ENCODE measurements at places on chromosomes 3 and 15.
A peak's percentile ranks its signal among the peaks of the same experiment; 100 is the strongest.

GRCh38 chr3:194054016-194054415, 81.9 kb upstream of the HES1 start:
- no peak for DNase-seq

DNA sequence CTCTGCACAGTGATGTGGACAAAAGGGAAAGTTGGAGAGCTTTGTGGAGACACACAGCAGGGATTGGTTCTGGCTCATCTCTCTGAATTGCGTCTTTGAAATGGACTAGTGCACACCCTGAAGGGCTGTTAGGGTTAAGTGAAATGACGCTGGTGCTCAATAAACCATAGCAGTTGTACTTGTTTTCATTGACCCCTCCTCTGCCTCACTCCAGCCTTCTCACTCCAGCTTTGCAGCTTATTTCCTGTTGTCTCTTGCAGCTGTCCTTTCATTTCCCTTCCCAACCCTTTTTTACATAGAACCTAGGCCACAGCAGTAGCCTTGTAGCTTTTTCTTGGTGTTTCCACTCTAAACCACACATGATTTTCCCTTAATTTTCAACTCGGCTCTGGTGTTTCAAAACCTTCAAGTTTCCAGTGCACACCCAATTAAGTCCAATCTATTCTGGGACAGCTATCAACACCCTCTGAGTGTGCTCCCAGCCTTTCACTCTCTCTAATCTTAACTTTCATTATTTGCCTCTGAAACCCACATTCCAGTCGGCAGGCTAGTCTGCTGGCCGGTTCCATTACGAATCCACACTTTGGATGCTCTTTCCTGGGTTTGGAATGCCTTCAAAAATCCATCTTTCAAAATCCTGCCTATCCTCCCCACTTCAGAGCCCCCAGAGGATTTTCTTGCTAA, 6.4 kb downstream of the C3orf52 start:
- peak; percentile 64 for DNase-seq

GRCh38 chr3:4606911-4607310, 113.8 kb downstream of the ITPR1 start:
- no peak for DNase-seq

- DNase-seq, result no peak
Observed at GRCh38 chr15:36598529-36599177, 19.2 kb downstream of the CDIN1 start.

- DNase-seq, result no peak
Observed at GRCh38 chr15:34025252-34025651, 13.8 kb downstream of the AVEN start.
